NCI-H226 (cell line): ENCODE measurements at places on chromosomes 6 and 20.
A peak's percentile ranks its signal among the peaks of the same experiment; 100 is the strongest.

- no peak for DNase-seq
These were observed 51.5 kb downstream of the CTCFL start for GRCh38 chr20:57473246-57474048.

DNA sequence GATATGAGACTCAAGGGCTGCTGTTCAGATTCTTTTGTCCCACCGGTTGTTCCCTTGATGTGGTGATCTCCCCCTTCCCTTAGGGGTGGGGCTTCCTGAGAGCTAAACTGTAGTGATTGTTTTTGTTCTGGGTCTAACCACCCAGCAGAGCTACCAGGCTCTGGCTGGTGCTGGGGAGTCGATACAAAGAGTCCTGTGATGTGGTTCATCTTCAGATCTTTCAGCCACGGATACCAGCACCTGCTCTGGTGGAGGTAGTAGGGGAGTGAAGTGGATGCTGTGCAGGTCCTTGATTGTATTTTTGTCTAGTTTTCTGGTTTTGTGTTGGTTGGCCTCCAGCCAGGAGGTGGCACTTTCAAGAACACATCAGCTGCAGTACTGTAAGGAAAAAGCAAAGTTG lies 801.6 kb downstream of the EPHA7 start:
- no peak for DNase-seq

- DNase-seq = no peak
These were observed 11.1 kb upstream of the LCA5 start for GRCh38 chr6:79548304-79548703.

DNA sequence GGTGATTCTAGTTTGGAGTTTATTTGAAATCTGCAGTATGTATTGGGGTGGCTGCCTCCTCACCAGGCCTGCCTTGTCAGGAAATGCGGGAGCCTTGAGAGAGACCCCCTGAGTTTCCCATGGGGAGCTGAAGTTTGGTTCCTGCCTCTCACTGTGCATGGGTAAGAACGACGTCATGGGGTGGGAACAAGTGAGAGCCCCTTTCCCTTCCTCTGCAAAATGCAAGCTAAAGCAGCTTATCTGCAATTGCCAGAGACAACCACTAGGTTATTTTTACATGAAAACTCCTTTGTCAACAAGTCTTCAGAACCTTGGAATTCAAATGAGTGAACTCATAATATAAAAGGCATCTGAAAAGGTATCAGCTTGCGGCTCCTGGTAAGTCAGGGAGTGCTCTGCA lies 58.4 kb downstream of the TMEM170B start:
- peak; percentile 54 for DNase-seq

GRCh38 chr20:56780266-56780665 lies 151.2 kb downstream of the TFAP2C start:
- no peak for DNase-seq

DNA sequence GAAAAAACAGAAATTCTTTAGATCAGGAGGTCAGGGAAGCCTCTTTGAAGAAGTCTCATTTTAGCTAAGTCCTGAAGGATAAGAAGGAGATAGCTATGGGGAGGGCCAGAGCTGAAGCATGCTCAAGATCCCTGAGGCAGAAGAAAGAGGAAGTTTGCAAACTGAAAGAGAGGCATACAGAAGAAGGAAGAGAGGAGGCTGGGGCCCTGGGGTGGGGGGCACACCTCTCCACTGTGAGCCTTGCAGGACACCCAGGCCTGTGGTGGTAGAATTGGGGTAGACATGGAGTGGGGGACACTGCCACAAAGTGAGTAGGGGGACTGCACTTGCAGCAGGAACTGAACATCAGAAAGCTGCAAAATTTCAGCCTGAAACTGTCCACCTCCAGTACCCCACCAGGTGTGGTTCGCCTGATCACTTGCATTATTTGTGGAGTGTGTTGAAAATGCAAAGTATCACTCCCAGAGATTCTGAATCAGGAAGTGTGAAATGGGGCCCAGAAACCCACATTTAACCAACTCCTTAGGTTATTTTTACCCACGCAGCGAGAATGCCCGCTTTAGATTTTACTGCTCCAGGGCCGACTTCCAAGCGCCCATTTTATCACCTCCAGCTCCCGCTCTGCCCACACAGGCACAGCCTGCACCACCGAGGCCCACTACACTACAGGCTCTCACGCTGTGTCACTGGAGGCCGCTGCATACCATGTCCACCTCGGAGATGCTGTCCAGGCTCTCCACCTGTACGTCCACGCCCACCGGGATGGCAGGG lies 44.0 kb downstream of the GABRR2 start:
- DNase-seq = no peak

GRCh38 chr6:141877275-141877983 lies 255.3 kb upstream of the GJE1 start:
- no peak for DNase-seq
